ENCODE measurements at places on chromosomes 4 and X. TPM values are rescaled to one million over a fixed set of nuclear protein-coding genes. Genes with fewer than 3 reads are reported as not detected.

TMPRSS11A gene
- total RNA-seq, result not detected

- H3K27me3 ChIP-seq, result no peaks in the 10 kb centered on the region
- no peaks in the 10 kb centered on the region for H3K36me3 ChIP-seq
Observed at GRCh38 chrX:43822014-43822413, 60.2 kb downstream of the MAOB start.

- no peaks in the 10 kb centered on the region for H3K27me3 ChIP-seq
- H3K4me3 ChIP-seq, result no peak overlapping the region
- peak; percentile 20 for DNase-seq
- no peaks in the 10 kb centered on the region for H3K4me1 ChIP-seq
- H3K27ac ChIP-seq, result no peak overlapping the region
Observed at GRCh38 chr4:55291227-55291640, 54.8 kb upstream of the SRD5A3 start.

F9 gene
- not detected for total RNA-seq

TAF7L gene
- total RNA-seq, result 0.27 TPM

- H3K4me3 ChIP-seq, result no peak overlapping the region
- no peak overlapping the region for H3K27ac ChIP-seq
Observed at GRCh38 chrX:19672222-19672812, 157.0 kb upstream of the MAP3K15 start.

- no peak overlapping the region for H3K27ac ChIP-seq
- H3K4me1 ChIP-seq, result peaks cover 5% of the 10 kb centered on the region
- peak; percentile 67 for DNase-seq
- no peaks in the 10 kb centered on the region for H3K36me3 ChIP-seq
- H3K27me3 ChIP-seq, result no peaks in the 10 kb centered on the region
Observed at GRCh38 chr4:66693694-66694093, 851.6 kb downstream of the CENPC start.

DNA sequence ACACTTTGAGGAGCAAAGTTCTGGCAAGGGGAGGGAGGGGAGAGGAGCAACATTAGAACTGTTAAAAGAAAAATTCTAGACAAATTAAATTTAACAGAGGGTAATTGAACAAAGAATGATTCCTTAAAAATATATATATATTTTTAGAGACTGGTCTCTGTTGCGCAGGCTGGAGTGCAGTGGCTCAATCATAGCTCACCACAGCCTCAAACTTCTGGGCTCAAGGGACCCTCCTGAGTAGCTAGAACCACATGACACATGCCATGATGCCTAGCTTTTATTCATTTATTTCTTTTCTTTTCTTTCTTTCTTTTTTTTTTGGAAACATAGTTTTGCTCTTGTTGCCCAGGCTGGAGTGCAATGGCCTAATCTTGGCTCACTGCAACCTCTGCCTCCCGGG is 19.1 kb upstream of the SPINK2 start:
- no peaks in the 10 kb centered on the region for H3K4me1 ChIP-seq
- no peak for DNase-seq
- no peak overlapping the region for H3K27ac ChIP-seq
- no peak overlapping the region for H3K4me3 ChIP-seq
- H3K27me3 ChIP-seq, result no peaks in the 10 kb centered on the region
- H3K36me3 ChIP-seq, result no peaks in the 10 kb centered on the region

MAGEA2B gene
- 1.2 TPM for total RNA-seq

ITM2A gene
- 40.7 TPM for total RNA-seq

FRG1 gene
- total RNA-seq, result 30.7 TPM

LRAT gene
- 0.50 TPM for total RNA-seq

DNA sequence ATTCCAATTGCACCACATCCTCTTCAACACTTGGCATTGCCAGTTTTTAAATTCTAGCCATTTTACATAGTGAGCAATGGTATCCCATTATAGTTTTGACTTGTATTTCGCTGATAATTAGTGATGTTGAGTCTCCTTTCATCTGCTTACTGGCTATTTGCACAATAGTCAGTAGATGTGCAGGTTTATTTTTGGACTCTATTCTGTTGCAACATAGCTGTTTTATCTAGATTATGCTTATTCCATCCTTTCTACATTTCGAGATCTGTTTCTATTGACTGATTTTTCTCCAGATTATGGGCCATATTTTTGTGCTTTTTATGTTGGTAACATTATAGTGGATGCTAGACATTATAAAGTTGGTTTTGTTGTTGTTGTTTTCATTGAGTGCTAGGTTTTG is 106.1 kb downstream of the WWC2 start:
- no peak overlapping the region for H3K4me3 ChIP-seq
- H3K27ac ChIP-seq, result no peak overlapping the region

GRCh38 chrX:72262077-72262476 is 15.0 kb downstream of the RPS4X start:
- H3K27ac ChIP-seq, result no peak overlapping the region
- no peaks in the 10 kb centered on the region for H3K27me3 ChIP-seq
- peaks cover 12% of the 10 kb centered on the region for H3K4me1 ChIP-seq
- H3K4me3 ChIP-seq, result no peak overlapping the region
- DNase-seq, result no peak

- no peak overlapping the region for H3K4me3 ChIP-seq
- H3K4me1 ChIP-seq, result no peaks in the 10 kb centered on the region
- H3K27me3 ChIP-seq, result no peaks in the 10 kb centered on the region
- H3K27ac ChIP-seq, result no peak overlapping the region
Observed at GRCh38 chr4:42268824-42269223, 116.4 kb upstream of the BEND4 start.

DNA sequence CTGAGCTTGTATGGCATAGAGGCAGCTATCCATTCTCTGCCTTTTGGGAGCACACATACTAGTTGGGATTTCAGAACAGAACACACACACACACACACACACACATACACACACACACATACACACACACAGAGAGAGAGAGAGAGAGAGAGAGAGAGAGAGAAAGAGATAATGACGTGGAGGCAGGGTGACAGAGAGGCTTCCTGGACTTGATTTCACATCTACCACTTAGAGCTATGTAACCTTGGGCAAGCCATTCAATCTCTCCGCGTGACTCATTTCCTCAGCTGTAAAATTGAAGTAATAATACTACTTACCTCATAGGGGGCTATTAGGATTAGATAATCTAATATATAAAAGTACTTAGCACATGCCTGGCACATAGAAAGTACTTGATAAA is 12.3 kb upstream of the GRIA3 start:
- H3K27ac ChIP-seq, result no peak overlapping the region
- no peaks in the 10 kb centered on the region for H3K36me3 ChIP-seq
- peaks cover 7% of the 10 kb centered on the region for H3K4me1 ChIP-seq
- no peak overlapping the region for H3K4me3 ChIP-seq
- H3K27me3 ChIP-seq, result no peaks in the 10 kb centered on the region

DNA sequence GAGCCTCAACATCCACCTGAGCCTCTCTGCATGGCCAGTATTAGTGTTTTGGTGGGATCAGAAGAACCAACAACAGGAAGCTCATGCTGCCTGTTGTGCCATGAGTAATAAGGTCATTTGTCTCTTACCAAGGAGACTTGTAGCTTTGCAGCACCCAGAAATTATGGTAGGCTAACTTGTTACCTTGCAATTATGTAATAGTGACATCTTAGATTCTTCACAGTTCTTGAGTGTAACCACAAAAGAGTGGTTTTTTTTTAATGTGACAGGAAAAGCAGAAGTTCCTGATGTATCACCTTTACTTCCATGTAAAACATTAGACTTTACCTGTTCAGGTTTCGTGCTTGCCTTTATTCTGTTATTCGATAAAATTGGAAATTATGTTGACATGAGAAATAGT is 263.9 kb upstream of the CXXC4 start:
- no peak overlapping the region for H3K4me3 ChIP-seq
- H3K36me3 ChIP-seq, result no peaks in the 10 kb centered on the region
- H3K27me3 ChIP-seq, result no peaks in the 10 kb centered on the region
- no peak for DNase-seq
- no peak overlapping the region for H3K27ac ChIP-seq

NDNF gene
- 0.34 TPM for total RNA-seq

- peaks cover 10% of the 10 kb centered on the region for H3K4me1 ChIP-seq
- no peaks in the 10 kb centered on the region for H3K27me3 ChIP-seq
- DNase-seq, result no peak
- peaks cover 43% of the 10 kb centered on the region for H3K36me3 ChIP-seq
Observed at GRCh38 chr4:7759216-7759615, 180.4 kb downstream of the AFAP1 start.

DNA sequence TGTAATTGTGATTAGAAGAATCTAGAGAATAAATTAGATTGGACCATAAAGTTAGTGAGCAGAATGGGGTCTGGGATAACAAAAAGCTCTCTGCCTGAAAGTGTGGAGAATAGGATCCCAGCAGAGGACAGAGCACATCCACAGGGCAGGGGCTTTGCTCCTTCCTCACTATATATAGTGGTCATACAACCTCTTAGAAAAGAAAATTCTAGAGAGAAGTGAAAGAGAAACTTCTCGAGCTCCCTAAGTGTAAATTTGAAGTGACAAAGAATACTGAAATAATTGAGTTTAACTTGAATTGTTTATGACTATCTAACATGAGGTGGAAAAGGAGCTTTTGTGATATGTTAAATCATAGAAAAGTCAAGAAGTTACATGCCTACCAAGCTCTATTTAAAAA is 14.9 kb downstream of the ADAM29 start:
- no peak overlapping the region for H3K4me3 ChIP-seq
- no peak for DNase-seq
- H3K27me3 ChIP-seq, result no peaks in the 10 kb centered on the region
- no peaks in the 10 kb centered on the region for H3K4me1 ChIP-seq

UGT2A1 gene
- not detected for total RNA-seq

GRCh38 chr4:147236806-147237205 is 244.1 kb upstream of the EDNRA start:
- H3K4me1 ChIP-seq, result no peaks in the 10 kb centered on the region
- no peaks in the 10 kb centered on the region for H3K36me3 ChIP-seq
- no peak overlapping the region for H3K27ac ChIP-seq
- H3K27me3 ChIP-seq, result no peaks in the 10 kb centered on the region
- DNase-seq, result no peak

GRCh38 chr4:94941706-94942105 is 184.0 kb downstream of the BMPR1B start:
- H3K4me1 ChIP-seq, result peaks cover 4% of the 10 kb centered on the region
- no peak overlapping the region for H3K4me3 ChIP-seq
- no peaks in the 10 kb centered on the region for H3K36me3 ChIP-seq
- no peak overlapping the region for H3K27ac ChIP-seq
- no peak for DNase-seq

- H3K4me3 ChIP-seq, result no peak overlapping the region
- H3K27ac ChIP-seq, result no peak overlapping the region
- no peaks in the 10 kb centered on the region for H3K27me3 ChIP-seq
Observed at GRCh38 chr4:23884741-23885140, 5.1 kb downstream of the PPARGC1A start.

All from astrocyte (in vitro differentiated cells and primary cell).